Stimulated activated CD8-positive, alpha-beta memory T cell treated with anti-CD3 and anti-CD28 coated beads, Interleukin-7, amount 100 ng/mL, for 1 hour (primary cell): ENCODE measurements at places on chromosomes 13 and 19.

DNA sequence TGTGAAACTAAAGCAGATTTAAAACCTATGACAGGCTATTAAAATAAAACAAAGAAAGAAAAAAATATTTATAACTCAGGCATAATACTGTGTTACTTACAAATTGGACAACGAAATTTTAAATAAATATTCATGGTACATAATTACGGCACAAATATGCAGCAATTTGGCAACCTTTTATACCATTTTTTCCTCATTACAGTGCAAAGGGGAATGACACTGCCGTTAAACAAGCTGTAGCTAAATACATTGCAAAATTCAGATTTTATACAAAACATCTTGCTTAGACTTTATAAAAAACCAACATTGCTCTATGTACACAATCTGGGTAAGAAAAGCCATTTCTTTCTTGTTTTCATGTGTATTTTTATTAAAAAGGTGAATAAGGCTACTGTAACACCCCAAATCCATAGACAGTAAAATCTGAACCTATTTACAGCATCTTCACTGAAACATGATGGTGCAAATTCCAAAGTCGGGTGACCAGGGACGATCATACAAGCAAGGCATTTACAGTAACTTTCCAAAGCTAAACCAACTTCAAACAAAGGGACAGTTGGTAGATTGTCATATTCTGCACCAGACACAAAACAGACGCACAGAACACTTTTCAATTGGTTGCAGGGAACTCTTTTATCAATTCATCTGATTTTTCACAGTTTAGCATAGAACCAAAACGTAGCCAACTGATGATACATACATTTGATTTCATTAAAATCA, 45.5 kb downstream of the EFNB2 start:
- DNase-seq, result no peak

- peak; percentile 91 for DNase-seq
Measured at GRCh38 chr19:35140962-35141836, 1.9 kb upstream of the FXYD7 start.

GRCh38 chr19:15448778-15449619, 757 bp downstream of the WIZ start:
- DNase-seq, result no peak

DNA sequence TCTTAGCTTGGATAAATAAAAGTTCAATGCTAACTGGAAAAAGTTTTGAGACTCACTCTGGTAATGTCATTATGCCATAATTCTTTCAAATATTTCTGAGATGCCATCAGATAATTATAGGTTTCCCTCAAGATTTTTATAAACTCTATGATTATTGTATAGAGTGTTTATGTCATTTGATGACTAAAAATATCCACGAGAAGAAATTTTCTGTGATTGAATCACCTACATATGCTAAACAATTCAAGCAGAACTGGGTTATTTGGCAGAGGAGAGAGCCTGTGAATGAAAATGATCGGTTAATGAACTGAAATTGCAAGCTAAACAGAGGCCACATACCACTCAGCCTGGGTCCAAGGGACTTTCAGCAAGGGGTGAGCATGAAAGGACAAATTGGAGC, 92.6 kb upstream of the TSC22D1 start:
- DNase-seq, result no peak
